IPS-NIHi11 (cell line): ENCODE measurements at places on chromosomes 5 and 9.
A peak's percentile ranks its signal among the peaks of the same experiment; 100 is the strongest.

- DNase-seq = no peak
Observed at GRCh38 chr5:79301046-79301712, 65.2 kb downstream of the JMY start.

- no peak for DNase-seq
Observed at GRCh38 chr5:160497878-160498277, 76.2 kb downstream of the PTTG1 start.

- DNase-seq = peak; percentile 86
Observed at GRCh38 chr9:113807173-113808061, 68.7 kb upstream of the ZNF618 start.

DNA sequence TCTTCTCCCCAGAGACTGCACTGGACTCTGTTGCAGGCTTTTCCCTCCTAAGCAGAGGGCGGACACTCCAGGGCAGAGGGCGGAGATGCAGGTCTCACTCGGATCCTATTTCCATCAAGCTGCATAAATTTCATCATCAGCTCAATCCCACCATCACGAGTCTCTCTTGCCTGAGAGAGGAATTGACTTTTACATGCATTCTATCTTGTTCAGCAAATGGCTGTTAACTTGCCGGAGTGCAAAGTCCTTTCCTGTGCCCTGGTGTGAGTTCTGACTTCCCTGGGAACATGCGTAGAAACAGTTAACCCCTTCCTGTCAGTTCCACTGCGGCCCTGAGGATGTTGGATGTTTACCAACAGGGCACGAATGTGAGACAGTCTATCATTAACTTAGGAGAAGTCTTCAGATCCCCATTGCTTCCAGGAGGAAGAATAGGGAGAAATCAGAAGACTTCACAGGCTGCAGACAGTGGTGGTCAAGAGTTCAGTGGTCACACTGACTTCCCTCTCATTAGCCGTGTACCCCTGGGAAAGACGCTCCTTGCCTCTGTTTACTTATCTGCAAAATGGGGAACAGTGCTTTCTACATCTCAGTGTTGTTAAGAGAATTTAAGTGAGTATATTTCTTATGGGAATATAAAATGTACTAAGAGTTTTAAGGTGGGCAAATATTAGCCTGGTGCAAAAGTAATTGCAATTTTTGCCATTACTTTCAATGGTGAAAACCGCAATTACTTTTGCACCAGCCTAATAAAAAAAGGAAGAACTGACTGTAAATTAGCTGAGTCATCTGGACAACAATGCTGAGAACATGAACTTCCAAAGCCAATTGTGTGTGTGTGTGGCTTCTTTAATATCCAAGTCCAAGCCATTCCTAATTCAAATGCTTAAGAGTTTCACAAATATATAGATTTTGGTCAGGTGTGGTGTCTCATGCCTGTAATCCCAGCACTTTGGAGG is 248.0 kb downstream of the DRD1 start:
- peak; percentile 35 for DNase-seq

GRCh38 chr5:56291661-56292374 is 58.7 kb upstream of the ANKRD55 start:
- DNase-seq = no peak

DNA sequence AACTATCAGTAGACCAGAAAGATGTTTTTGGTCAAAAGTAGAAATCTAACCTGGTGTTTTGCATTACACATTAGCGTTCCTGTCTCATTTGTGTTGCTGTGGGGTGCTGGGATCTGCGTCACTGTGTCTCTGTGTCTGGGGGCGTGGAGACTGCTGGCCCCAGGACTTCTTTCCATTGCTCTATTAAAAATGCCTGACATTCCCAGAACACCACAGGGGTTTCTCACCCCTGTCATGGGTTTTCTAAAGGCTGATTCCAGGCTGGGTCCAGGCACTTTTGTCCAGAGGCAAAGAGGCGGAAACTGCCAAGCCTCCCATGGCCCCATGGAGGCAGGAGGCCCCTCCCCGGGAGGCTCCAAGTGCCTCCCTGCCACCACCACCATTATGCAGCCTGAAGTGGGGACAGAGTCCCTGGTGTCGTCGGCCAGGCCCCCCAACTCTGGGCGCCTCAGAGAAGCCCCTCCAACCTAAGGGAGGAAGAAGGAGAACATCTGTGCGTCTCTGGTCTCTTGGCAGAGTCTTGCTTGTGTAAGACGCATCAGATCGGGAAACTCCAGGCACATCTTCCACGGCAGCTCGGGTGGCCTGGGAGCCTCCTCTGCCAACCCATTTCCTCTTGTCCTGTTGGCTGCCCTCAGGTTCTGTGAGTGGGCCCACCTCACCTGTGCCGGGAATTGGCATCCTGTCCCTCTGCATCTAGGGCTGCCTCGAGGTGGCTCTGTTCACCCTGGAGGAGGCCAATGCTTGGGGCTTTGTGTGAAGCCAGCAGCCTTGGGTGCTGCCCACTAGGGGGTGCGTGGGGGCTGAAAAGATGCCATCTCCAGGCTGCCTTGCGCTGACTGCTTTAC is 13.8 kb upstream of the PLEKHG4B start:
- DNase-seq = no peak

DNA sequence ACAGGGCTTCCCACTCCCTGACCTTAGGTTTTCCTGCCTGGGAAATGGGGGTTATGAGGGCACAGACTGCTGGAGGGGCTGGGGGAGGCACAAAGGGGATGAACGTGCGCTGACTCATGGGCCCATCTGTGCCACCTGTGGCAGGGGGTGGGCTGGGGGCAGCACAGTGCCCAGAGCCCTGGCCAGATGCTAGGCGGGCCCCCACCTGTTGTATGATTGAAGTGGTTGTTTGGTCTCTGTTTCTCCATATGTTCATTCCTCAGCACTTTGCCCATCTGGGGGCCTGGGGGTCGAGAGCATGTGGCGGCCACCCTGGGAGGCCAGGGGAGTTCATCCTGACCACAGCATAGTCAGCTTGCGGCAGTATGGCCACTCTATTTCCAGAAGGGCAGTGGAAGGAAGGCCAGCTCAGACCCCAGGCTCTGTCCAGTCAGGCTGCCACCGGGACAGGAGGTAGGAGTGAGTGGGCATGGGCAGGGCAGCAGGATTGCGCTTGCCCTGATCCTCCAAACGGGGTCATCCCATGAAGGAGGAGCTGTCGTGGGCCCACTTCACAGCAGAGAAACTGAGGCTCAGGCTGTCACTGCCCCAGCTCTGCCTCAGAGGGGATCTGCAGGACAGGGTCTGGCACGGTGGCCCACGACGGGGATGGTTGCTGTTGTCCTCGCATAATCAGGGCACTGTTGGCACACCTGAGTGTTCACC is 841 bp upstream of the NINJ1 start:
- no peak for DNase-seq

DNA sequence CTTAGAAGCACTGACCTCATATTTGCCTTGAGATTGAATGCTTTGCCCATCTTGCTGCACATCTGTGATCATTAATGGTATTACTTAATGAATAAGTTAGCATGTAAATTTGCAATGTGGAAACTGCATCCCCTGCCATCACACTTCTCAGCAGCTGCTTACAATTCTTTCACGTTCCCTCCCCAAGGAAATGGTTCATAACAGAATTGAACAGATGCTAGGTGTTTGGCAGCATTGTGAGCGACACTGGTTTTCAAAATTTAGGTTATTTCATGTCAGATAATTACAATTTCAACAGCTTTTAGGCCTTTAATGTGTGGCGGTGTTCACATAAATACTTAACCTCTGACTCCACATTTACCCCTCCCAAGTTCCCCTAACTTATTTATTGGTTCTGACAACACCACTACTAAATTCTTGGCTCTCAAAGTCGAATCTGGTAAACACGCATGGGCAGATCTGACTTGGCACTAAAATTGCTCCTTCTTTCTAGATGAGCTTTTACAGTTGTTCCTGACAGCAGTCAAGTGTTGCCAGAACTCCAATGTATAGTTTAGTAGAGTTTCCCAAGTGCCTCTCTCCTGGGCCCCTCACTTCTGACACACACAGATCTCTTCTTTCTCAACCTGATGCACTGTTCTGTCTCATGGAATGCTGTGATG is 46.8 kb downstream of the SLC1A3 start:
- DNase-seq = no peak

DNA sequence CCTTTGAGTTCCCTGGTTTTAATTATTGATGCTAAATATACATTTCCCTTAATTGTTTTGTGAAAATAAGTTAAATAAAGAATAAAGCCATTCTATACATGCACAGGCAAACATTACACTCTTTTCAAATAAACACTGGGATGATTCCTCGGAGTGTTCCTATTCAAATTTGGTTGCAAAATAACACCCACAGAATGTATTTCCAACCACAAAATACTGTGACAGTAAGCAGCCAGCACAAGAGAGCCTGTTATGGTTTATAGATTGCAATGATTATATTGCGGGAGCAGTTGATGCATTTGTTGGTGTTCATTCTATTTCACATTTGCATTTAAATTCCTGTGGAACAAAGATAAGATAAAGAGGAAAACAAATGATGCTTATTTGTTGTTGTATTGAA is 632.6 kb upstream of the WWC1 start:
- DNase-seq = no peak

- no peak for DNase-seq
Observed at GRCh38 chr5:174972291-174972690, 247.9 kb downstream of the MSX2 start.
